Caudate nucleus (tissue), 63 donors: ENCODE measurements at places on chromosomes 16 and 17.

DNA sequence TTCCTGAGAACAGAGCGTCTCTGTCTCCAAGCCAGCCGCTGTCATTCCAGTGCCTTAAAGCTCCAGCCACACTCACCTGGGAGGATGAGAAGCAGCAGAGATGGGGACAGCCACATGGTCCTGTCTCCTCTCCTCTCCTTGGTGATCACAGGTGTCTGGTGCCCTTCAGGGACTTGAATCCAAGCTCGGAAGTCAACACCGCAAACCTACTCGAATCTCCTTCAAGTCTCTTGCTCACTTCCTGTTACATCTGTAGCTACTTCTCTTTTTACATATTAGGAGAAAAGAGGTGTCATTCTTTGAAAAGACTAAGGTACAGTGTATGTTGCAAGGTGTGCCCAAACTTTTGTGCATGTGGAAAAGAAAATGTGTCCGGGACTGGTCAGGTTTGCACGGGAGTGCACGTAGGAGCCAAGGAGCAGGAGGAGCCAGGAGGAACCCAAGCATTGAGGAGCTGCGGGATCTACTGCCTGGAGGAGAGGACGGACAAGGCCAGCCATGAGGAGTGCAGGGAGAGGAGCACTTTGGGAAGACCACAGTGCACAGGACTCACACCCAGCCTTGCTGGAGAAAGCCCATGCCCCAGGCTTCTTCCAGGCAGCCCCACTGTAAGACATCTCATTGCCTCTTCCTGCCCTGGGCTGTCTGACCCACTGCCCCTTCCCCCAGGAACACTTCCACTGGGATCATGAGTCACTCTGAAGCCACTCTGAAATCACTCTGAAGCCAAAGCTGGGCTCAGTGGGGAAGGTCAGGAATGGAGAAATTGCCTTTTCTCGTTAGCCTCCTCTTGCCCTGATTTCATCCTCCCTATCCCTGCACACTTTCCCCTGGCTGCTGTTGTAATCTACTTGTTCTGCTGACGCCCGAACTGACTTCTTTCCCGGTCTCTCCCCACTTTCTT lies at the start of gene CD300LD:
Gene CD300LD, minus strand, starts transcription at position 197 of the 904 bp plus-strand sequence. Its CDS starts 81 bp downstream, at position 116.
- no peak for DNase-seq

- no peak for DNase-seq
Measured at GRCh38 chr17:62824290-62825131, 16.4 kb upstream of the MARCHF10 start.

DNA sequence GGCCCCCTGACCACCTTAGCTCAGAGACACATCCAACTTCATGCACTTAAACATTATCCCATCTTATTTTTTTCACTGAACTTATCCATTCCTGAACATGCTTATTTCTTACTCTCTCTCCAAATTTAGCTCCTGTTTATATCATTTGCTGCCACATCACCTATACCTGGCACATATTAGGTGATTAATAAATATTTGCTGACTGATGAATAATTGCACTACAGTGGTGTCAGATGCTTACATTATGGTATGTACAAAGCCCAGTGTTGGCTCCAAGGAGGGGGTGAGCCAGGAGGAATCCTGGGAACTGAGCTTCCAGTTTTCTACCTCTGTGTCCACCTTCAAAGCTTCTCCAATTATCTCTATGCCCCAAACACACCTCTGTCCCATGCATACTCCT lies 124.0 kb upstream of the PMFBP1 start:
- DNase-seq, result no peak

- peak; percentile 34 for DNase-seq
Measured at GRCh38 chr17:79948945-79949655, 86.6 kb downstream of the TBC1D16 start.

GRCh38 chr16:54007504-54007903 lies 279.1 kb downstream of the IRX3 start:
- no peak for DNase-seq

- DNase-seq, result no peak
Measured at GRCh38 chr17:7548585-7549400, at the start of gene TNFSF12. TNFSF12 (plus strand) TSS chr17:7549058; CDS start chr17:7549154, 96 bp downstream.

DNA sequence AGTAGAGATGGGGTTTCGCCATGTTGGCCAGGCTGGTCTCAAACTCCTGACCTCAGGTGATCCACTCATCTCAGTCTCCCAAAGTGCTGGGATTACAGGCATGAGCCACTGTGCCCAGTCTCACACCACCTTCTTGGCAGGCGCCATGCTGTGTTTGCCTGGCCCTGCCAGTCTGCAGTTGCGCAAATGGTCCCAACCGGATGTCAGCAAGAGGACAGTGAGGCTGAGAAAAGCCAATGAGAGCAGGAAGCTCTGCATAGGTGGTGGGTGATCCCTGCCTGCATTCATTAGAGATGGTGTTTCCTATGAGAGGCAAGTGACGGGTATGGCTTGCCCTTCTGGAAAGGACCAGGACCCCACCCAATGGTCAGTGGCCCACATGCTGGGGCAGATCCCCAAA lies 59.3 kb downstream of the PECAM1 start:
- no peak for DNase-seq

GRCh38 chr17:48442819-48443218 lies 12.8 kb upstream of the SKAP1 start:
- DNase-seq, result no peak

- no peak for DNase-seq
Measured at GRCh38 chr17:55634702-55635101, 88.0 kb downstream of the TMEM100 start.

- no peak for DNase-seq
Measured at GRCh38 chr17:9513266-9513665, 62.4 kb downstream of the STX8 start.
